ENCODE measurements at places on chromosomes 1 and 21. TPM values are rescaled to one million over a fixed set of nuclear protein-coding genes. Genes with fewer than 3 reads are reported as not detected.

- DNase-seq = no peak
Measured at GRCh38 chr1:160080381-160081100, 797 bp upstream of the KCNJ9 start.

- DNase-seq = no peak
Measured at GRCh38 chr1:45979074-45979777, 153.2 kb downstream of the PIK3R3 start.

DNA sequence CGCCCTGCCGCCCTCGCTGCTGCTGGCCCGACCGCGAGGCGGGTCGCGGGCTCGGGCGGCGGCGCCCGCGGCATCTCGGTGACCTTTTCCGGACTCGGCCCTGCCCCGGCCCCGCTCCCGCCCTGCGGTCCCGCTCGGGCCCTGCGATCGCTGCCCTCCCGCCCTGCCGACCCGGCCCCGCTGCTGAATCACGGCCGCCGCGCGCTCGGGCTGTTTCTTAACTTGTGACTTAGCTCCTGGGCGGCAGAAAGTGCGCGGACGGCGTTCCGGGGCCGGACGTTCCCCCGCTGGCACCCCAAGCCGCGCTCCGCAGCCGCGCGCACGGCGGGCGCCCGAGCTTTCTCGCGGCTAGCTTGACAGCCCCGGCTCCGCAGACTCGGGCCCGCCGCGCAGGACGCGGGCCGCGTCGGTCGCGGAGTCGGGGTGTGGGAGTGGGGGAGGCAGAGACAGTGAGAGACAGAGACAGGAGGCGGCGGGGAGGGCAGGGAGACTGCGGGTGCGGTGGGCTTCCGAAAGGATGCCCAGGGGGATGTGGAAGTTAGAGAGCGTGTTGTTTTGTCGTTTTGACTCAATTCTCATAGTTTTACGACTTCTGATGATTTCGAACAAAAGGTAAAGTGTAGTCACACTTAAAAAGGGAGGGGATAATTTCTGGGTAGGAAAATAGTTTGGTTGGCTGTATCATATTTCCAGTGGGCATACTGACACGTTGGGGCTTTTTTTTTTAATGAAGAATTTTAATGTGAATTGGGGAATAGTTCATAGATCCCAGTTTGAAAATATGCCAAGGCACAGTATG, 49.8 kb downstream of the PRDM2 start:
- DNase-seq = no peak

DNA sequence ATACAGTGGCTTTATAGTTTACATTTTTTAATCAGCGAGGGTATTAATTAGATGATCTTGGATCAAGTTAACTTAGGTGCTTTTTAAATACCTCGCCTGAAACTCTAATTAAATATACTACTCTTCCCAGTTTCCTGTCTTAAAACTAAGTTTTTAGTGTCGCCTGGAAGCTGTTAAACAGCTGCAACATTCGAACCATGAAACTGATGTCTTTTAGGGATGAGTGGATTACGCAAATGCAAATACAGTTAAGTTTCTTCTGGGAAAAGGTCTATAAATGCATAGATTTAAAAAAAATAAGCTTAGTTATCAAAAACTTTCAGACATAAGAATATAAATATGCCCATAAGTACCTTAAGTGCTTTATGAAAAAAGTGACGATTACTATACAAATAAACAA, 228.3 kb downstream of the PTPRC start:
- no peak for DNase-seq

DNA sequence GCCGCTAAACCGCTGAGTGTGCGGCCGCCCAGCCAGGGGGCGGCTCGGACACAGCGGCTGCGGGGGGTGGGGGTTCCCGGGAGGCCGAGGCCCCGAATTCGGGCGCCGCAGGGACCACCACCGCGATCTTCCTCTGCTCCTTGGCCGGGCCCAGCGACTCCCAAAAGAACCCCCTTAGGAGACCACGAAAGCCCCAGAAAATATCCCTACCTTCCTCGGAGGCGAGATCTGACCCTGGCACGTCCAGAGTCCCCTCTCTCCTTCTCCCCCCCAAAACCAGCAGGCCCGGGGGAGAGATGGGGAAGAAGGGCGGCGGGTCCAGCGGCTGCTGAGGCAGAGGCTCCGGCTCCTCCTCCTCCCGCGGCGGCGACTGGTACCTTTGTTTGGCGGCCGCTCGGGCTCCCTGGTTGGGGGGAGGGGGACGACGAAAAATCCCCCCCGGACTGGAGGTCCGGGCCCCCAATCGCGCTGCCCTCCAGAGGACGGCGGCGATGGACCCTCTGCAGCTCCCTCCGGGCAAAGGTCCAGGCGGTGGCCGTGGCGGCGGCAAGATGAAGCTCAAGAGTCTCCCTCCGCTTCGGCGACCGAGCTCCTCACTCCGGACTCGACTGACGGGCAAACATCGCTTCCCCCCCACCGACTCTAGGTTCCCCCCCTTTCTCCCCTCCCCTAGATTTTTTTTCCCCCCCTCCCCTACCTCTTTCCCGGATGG, at the start of gene ARID4B:
TSS of gene ARID4B (minus strand) at position 621 of the 712 bp plus-strand sequence. CDS start 1,260 bp downstream, outside the sequence.
- DNase-seq = peak; percentile 4

DNA sequence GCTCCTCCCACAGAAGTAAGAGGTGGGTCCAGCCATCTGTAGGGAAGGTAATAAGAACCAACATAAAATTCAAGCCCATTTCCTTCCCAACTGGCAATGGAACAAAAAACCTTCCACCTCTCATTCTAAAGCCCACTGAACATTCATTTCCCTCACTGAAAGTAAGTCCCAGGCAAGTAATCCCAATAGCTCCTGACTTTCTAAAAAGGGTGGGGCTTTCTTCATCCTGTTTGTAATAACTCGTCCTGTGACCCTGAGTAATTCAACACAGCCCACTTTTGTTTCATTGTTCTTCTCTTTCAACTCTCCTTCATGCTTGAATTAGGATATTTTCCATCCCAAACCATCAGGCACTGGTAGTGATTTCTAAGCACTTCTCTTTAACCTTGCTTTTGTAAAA, 74.9 kb downstream of the DAB1 start:
- DNase-seq = no peak

GRCh38 chr1:23441446-23442148, 17.0 kb upstream of the TCEA3 start:
- DNase-seq = no peak

DNA sequence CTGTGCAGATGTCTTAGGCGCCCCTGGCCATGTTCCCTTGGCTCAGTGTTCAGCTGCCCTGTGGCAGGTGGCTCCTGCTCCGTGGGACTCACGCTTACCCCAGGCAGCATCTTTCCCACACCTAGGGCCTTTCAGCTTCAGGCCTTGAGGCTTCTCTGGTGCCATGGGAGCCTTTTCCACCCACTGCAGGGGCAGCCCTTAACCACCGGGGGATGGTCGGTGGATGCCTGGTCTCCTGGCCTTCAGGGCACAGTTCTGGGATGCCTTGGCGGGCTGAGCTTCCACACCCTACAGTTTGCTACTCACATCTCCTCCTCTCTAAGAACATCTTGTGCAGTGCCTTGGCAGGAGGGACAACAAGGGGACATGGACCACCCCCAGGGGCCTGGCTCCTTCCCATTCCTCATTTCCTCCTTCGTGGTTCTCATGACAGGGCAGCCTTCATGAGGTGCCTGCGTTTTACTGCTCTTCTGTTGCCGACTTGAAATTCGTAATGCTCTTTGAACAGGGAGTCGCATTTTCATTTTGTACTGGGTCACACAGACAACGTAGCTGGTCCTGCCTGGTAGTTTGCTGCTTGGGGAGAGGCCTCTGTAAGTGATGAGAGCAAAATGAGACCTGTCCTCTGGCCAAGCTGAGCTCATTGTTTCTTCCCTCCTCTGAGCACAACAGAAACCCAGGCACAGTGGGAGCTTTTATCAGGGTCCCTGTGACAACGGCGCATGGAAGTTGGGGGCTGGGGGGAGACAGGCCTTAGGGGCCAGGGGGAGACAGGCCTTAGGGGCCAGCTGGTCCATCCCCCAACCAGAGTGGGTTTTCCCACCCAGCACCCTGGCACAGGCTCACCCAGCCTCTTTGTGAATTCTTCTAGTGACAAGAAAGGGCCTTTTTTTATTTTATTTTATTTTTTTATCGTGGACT, 62.0 kb upstream of the NEK2 start:
- DNase-seq = no peak

DNA sequence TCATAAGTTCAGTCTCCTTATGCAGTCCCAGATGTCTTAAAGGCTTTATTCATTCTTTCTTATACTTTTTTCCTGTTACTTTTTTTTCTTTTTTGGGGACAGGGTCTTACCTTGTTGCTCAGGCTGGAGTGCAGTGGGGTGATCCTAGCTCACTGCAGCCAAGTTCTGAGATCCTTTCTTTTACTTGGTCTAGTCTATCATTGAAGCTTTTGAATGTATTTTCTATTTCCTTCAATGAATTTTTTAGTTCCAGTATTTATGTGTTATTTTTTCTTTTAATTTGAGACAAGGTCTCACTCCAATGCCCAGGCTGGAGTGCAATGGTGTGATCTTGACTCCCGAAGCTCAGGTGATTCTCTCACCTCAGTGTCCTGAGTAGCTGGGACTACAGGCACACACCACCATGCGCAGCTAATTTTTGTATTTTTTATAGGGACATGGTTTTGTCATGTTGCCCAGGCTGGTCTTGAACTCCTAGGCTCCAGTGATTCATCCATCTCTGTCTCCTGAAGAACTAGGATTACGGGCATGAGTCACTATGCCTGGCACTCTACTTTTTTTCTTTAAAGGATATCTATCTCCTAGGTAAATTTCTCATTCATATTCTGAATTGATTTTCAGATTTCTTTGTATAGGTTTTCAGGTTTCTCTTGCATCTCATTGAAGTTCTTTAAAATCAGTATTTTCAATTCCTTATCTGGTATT, 26.1 kb upstream of the GTF2B start:
- DNase-seq = no peak

GRCh38 chr1:24085546-24085945, 26.4 kb downstream of the MYOM3 start:
- no peak for DNase-seq

DNA sequence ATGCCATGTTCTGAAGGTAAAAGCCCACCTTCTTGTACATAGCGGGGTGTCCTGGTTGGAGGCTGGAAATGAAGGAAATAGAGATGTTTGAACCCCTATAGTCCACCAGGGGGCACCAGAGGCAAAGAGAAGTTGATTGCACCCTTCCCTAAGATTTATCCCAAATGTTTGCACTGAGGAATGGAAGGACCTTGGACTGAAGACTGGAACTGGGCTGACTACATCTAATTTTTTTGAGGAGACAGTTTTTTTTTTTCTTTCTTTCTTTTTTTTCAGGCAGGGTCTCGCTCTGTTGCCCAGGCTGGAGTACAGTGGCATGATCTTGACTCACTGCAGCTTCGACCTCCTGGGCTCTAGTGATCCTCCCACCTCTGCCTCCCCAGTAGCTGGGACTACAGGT, 55.3 kb upstream of the EIF4G3 start:
- DNase-seq = peak; percentile 58

DNA sequence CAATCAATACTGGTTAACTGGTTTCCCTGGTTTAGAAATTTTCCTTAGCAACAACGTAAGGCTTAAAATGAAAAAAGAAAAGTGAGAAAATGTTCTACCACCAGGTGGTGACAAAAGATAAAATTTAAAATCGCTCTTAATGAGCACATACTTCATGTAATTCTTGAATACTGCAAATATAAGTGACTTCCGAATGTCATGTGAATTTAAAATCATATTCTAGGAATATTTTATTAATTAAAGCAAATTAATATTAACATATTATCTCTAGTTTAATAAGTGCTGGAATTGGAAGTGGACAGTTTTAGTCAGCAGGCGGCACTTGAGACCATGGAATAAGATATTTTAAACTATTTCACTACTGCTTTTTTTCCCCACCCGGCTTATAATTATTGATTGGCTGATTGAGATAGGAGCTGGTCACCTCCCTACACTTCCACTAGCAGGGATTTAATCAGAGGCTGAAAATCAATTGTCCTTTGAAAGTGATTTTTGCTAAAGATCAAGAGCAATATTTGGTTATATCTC, 5.0 kb upstream of the ADAMTS1 start:
- DNase-seq = no peak

DNA sequence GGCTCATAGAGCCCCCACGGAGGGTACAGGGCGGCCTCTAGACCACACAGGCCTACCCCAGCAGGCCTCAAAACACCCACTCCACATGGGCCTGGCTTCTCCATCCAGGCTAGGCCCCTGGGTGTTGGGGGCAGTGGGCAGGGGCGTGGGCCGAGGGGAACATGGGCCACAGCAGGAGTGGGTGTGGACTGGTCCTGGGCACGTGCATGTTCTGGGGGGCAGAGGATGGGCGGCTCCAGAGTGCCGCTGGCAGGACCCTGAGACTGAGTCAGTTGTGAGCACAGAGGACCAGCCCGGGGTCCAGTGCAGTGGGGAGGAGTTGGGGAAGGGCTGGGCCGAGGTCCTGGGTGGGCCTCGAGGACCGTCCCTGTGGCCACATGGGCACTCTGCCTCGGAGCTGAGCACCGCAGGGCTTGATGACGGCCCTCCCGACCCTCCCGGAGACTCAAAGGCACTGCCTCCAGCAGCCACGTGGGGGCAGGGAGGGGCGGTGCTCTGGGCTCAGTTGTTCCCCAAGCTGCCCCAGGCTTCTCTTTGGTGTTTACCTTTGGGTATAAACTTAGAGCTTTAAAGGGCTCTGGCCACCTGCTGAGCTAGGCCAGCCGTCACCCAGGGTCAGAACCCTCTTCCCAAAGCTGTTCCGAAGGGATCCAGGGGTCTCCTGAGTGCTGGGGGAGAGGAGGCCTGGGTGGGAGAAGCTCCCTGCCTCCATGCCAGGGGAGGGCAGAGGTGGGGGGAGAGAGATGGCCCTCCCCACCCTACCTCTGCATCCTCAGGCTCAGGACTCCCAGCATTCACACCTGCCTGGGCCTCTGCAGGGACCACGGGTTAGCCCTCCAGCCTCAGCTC, 79.9 kb downstream of the MORN1 start:
- DNase-seq = peak; percentile 53

DNA sequence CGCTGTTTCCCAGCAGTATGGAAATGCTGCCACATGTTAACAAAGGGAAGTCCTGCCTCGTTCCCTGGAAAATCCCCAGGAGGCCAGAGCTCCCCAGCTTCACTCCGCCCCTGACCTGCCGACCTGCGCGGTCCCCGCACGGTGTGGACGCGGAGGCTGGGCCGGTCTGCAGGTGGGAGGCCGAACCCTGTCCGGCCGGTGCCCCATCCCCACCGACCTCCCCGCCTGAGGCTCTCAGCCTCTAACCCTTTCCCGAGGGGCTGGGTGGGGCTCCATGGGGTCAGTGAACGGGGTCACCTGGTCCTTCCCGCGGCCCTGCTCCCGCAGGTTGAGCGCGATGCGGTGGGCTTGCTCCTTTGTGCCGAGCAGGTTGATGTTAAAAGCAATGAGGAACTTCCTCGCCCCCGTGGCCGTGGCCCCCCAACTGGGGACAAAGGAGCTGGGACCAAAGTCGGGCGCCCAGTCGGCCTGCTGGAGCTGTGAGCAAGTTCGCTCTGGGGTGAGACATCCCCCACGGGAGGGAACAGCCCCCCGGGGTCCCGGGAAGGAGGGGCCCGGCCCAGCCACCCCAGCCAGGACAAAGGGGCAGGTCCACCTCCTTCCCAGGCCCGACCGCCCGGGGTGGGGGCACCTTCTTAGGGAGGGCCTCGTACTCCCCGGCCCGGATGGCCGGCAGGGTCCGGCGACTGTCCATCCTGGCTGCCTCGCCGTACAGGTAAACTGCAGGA, 4.0 kb downstream of the FTCD start:
- DNase-seq = no peak

IQGAP3 gene
- 3.0 TPM for total RNA-seq

LMX1A gene
- total RNA-seq = 0.28 TPM

ARHGEF16 gene
- 25.2 TPM for total RNA-seq

AKR7A3 gene
- 6.7 TPM for total RNA-seq

CENPF gene
- total RNA-seq = 10.9 TPM

INTS11 gene
- total RNA-seq = 178 TPM

DIO1 gene
- 0.23 TPM for total RNA-seq

All from prostate gland (tissue), 2 donors.